IPS DF 19.7 (cell line): ENCODE measurements at places on chromosomes 11 and 22.

- no peak for DNase-seq
Measured at GRCh38 chr11:115222863-115223530, 281.2 kb downstream of the CADM1 start.

DNA sequence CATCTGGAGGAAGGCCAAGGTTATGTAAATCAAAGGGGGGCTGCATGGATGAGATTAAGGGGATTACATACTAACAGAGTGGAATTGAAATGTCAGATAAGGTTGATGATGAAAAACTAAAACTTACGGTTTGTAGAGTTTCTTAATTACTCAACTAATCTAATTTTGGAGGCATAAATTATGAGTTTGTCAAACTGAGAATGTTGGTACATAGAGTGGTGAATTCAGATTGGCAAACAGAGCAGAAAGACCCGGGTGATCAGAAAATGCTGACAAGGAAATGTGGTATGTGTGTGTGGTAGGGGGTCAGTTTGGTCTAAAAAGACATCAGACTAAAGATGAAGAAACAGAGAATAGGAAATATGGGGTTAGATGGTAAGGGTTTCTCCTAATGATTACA lies 11.0 kb downstream of the MS4A6E start:
- DNase-seq = no peak

DNA sequence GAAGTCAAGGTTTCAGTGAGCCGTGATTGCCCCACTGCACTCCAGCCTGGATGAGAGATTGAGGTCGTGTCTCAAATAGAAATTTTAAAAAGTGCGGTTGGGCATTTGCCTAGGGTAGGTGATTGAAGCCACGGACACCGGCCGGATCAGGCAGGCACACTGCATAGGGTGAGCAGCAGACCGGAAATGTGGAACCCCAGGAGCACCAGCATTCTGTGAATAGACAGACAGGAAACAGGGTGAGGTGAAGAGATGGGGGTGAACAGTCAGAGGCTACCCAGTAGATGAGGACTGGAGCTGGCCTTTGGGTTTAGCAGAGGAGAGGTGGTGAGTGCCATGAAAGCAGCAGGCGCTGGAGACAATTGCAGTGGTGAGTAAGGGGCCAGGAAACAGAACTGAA lies 43.5 kb downstream of the PPFIA1 start:
- DNase-seq = no peak

DNA sequence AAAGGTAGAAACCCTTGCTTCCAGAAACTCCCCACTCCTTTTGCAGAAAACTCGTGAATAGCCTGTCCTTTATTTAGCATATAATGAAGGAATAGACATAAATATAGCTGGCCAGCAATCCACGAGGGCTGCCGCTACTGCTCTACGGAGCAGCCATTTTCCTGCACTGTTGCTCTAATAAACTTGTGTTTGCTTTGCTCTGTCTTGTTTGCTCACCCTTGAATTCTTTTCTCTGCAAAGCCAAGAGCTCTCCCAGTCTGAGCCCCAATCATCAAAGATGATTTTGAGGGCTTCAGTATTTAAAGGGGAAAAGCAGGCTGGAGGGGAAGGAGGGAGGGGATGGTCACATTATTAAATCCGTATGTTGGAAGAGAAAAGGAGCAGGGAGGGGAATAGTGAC lies 16.6 kb upstream of the CHKA start:
- no peak for DNase-seq

- no peak for DNase-seq
Measured at GRCh38 chr11:63652671-63653070, 18.5 kb downstream of the ATL3 start.

- no peak for DNase-seq
Measured at GRCh38 chr22:23395530-23396361, 184.3 kb downstream of the IGLL1 start.

DNA sequence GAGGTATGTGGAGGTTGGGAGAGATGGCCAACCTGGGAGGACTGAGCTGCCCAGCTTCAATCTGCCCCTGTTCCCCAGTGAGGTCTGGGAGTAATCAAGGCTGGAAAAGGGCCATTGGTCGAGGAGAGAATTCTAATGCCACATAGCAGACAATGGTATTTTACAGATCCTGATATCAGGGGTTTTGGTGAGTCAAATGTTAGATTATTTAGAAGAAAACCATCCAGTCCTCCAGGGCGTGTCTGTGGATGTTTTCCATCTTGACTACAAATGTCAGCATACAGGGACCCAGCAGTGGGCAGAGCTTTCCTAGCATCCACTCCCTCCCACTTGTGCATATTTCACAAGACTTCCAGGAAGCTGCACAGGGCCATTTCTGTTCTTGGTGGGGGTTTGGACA lies 107.9 kb downstream of the SCN3B start:
- DNase-seq = no peak

- DNase-seq = no peak
Measured at GRCh38 chr11:35914816-35915215, 29.0 kb upstream of the LDLRAD3 start.

DNA sequence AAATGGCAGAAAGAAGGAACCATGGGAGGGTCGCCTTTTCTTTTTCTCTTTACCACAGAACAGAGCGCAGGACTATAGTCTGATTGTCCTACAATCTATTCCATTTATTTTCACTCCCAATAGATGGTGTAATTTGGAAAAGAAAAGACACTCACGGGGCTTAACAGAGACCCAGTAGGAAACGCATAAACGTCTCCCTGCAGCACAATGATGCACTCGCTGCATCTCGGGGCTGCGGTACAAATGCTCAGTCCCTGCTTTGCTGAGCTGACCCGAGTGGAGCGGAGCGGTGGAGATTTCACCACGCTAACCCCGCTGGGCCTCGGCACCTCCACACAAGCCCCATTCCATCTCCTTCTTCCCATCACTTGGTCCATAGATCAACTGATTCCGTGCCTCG lies 1.5 kb downstream of the FEZ1 start:
- no peak for DNase-seq

GRCh38 chr11:127268932-127269331 lies 268.4 kb upstream of the KIRREL3 start:
- DNase-seq = no peak

DNA sequence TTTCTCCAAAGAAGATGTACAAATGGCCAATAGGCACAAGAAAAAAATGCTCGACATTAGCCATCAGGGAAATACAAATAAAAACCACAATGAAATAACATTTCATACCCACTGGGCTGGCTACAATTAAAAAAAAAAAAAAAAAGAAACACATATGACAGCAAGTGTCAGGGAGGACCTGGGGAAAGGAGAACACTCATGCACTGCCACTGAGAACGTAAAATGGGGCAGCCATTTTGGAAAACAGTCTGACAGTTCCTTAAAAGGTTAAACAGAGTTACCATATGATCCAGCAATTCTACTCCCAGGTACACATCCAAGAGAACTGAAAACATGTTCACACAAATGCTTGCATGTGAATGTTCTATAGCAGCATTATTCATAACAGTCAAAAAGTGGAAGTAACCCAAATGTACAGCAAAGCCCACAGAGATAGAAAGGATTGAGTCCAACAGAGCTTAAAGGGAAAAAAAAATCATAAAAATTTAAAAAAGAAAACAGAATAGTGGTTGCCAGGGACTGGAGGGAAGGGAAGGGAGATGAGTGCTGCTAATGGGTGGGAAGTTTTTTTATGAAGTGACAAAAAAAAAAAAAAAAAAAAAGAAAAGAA lies 48.4 kb upstream of the CYP2D6 start:
- no peak for DNase-seq

GRCh38 chr11:79011357-79011756 lies 429.5 kb downstream of the TENM4 start:
- no peak for DNase-seq

GRCh38 chr11:124194293-124195188 lies 11.4 kb downstream of the OR10D3 start:
- DNase-seq = no peak

DNA sequence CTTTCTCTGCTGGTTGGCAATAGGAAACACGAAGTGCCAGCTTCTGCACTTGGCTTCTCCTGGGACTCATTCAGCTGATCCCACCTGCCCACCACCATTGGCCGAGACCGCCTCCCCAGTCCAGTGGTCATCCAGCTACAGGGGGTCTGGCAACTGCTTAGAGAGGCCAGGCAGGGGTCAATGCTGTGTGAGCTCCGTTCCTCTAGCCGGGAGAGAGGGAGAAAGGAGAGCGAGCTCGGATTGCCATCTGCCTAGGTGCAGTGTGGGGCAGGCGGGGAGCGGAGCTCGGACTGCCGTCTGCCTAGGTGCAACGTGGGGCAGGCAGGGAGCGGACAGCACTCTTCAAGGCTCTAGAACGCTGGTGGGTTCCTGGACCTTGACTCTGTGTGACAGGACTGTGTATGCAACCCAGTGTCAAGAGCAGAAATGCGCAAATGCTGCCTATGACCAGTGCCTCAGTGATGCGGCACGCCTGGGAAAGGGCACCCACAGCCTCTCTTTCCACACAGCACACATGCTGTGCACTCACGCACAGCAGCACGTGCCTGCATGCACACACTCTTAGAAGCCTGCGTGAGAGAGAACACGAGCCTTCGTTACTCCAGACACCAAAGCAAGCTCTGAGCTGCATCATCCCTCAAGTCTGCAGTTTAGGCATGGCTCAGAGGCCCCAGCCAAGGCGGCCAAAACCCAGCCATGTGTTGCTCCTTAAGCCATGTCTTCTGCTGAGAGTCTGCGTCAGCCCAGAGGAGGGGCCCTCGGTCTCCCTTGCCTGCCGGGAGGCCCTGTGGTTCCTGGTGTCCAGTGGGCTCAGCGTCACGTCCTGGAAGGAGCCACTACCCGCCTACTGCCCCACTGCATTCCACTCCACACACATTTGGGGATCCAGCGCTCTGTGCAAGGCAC lies 26.8 kb upstream of the JAM3 start:
- DNase-seq = no peak

DNA sequence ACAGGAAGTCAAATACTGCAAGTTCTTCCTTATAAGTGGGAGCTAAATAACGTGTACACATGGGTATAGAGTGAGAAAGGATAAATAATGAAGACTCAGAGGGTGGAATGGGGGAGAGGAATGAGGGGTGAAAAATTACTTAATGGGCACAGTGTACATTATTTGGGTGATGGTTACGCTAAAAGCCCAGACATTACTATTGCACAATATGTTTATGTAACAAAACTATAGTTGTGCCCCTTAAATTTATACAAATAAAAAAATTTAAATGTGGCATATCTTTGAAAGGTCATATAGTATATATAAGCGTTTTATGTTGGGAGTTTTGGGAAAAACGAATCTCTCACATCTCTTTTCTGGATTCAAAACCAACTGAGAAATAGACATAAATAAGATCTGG lies 96.1 kb downstream of the KIF18A start:
- no peak for DNase-seq

GRCh38 chr11:72391638-72392423 lies 42.5 kb downstream of the CLPB start:
- DNase-seq = no peak

DNA sequence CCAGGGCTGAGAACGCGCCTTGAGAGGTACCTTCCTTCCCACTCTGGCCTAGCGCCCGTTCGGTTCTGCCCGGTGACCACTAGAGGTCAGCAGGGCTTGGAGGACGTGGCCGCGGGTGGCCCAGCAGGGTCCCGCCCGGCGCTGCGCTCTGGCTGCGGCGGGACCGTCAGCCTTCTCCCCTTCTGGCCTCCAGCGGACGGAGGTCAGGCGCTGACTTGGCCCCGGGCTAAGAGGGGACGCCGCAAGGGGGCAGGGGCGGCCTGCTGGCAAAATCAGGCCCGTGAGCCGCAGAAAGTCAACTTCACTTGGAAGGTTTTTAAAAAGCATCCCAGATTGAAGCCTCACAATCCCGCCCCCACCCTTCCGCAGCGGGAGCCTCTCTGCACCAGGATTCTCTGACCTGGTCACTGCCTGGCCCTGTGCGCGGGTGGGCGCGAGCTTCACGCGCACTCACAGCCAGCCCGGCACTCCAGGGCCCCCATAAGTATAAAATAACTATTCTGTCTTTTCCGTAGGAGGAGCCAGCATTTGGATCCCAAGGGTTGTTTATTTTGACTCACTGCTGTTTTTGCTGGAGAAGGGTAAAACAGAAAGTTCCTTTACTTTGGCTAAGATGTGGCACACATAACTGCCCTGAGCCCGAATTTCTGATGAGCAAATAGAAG lies 23.2 kb upstream of the ZBTB16 start:
- DNase-seq = no peak

DNA sequence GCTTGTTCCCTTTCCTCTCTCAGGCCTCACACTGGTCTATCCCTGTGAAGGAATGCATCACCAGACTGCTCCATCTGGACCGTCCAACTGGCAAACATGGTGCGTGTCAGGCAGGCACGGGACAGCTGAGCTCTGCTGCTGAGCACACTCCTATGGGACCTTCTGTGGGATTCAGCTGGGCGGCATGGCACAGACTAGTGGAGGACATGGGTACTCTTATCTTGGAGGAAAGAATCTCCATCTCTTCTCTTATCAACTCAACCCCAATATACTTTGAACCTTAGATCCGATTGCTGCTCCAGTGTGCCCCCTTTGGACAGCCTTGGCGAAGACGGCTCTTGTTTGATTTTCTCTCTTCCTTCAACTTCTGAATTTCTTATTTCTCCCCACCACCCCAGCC lies 593.6 kb downstream of the ETS1 start:
- DNase-seq = no peak
